Mesangial cell (primary cell): ENCODE measurements at places on chromosomes 2 and 18. TPM values are rescaled to one million over a fixed set of nuclear protein-coding genes. Genes with fewer than 3 reads are reported as not detected.

Gene GRHL1
- total RNA-seq, result 1.1 and 1.5 TPM in 2 replicates

Gene LOXHD1
- not detected in 2 replicates for total RNA-seq

Gene CAVIN2
- total RNA-seq, result 2.3 and 3.0 TPM in 2 replicates

Gene ABCG5
- total RNA-seq, result not detected in 2 replicates

Gene NIFK
- total RNA-seq, result 20.0 and 21.5 TPM in 2 replicates

Gene CSRNP3
- 0.81 and 1.4 TPM in 2 replicates for total RNA-seq

Gene ELOA2
- not detected in 2 replicates for total RNA-seq

Gene CIB4
- not detected in 2 replicates for total RNA-seq

Gene SF3B1
- 86.5 and 91.9 TPM in 2 replicates for total RNA-seq

Gene SPP2
- not detected in 2 replicates for total RNA-seq

Gene ASPRV1
- 0.16 TPM in 1 of 2 replicates, not detected in the other for total RNA-seq
